ENCODE measurements at places on chromosomes 2 and 18.

GRCh38 chr2:14125624-14126293, 506.8 kb upstream of the LRATD1 start:
- no peak for DNase-seq

DNA sequence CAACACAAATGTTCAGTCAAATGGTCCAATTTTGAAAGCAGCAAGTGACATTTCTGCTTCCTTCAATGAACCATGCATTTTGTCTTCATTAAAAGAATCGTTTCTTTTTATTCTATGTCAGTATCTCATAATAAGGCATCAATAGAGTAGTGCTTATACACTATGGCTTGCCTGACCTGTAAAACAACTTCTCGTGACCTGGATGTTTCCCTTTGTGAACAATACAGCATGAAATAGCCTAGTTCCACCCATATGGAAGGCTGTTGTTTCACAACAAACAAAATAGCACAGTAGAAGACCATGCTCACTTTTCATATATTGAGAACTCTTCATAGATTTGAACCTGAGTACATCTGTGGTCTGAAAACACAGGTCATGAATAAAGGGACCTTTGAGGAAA, 104.3 kb upstream of the PIK3C3 start:
- DNase-seq, result no peak

DNA sequence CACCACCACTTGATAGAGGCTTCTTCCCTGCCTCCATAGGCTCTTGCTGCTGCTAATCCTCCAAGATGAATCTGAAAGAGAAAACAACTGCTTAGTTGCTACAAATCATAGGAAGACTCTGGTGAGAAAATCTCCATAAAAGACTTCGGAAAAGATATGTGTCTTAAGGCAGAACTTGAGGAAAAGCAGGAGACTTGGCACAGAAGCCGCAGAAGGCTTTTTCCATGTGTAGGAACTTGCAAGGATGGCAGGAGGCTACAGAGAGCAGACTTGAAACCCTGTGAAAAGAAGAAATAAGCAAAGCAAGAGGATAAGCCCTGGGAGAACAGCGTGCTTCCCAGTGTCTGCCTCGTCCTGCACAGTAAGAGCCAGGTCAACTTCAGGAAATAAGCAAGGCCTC, 128.2 kb upstream of the NDUFV2 start:
- no peak for DNase-seq

- DNase-seq, result no peak
Measured at GRCh38 chr2:217304582-217304981, 444.7 kb upstream of the TNP1 start.

GRCh38 chr2:30492185-30492584, 45.1 kb downstream of the LCLAT1 start:
- DNase-seq, result no peak

DNA sequence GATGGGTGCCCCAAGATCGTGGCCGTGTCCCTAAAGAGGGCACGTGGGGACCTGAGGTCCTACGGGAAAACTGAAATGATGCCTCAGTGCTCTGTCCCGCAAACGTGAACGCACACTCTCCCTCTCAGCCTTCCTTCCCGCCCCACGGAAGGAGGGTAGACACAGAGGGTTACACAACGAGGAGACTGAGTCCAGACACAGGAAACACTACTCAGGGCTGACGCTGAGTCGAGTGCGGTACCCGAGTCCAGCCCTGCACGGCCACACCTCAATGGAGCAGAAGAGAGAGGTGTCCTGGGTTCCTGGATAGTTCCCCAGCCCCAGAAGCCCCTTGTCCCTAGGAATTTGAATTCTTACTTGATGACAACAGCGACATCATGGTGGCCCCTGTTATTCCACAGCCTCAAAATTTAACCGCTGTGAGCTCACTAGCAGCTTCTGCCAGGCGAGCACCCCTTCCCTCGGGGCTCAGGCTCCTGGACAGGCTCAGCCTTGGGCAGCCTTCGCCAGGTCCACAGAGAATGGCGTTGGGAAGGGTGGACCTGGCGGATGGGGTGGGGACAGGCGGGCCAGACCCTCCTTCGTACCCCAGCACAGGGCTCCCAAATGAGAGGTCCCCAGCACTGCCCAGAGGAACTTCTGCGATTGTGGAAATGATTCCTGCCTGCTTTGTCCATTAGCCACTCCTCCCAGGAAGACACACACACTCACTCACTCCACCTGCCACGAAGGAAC, 980 bp upstream of the RNPEPL1 start:
- peak; percentile 66 for DNase-seq

DNA sequence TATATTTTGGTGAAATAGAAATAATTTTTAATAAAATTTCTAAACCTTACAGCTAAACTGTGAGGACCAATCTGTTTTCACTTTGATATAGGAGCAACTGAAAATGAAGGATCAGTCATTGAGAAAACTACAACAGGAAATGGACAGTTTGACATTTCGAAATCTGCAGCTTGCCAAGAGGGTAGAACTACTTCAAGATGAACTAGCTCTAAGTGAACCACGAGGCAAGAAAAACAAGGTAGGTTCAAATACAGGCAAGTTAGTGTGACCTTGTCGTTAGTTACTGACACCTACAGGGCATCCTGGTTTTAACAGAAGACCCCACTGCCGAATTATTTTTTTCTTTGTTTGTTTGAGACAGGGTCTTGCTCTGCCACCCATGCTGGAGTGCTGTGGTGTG, 75.5 kb upstream of the STON1 start:
- DNase-seq, result no peak

- no peak for DNase-seq
Measured at GRCh38 chr2:188601927-188602326, 310.3 kb downstream of the GULP1 start.

- DNase-seq, result no peak
Measured at GRCh38 chr2:151959238-151959637, 131.0 kb upstream of the ARL5A start.

DNA sequence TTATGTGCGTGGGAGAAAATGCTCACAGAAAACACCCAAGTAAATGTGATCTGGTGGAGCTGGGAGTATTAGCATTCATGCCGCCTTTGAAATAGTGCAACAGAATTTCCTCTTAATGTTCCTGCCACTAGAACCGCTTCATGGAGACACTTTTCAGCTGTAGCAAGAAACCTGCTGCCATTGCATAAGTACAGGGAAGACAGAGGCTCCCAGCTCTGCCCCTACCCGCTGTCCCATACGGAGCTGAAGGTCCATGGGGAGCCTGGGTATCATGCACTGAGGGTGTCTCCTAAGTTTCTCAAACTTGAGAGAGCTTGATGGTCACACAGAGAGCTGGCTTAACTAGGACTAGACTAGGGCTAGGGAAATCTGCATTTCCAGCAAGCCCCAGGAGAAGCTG, 49.6 kb downstream of the CRIM1 start:
- DNase-seq, result no peak

GRCh38 chr18:47595831-47596501, 334.5 kb downstream of the SMAD2 start:
- peak; percentile 59 for DNase-seq

DNA sequence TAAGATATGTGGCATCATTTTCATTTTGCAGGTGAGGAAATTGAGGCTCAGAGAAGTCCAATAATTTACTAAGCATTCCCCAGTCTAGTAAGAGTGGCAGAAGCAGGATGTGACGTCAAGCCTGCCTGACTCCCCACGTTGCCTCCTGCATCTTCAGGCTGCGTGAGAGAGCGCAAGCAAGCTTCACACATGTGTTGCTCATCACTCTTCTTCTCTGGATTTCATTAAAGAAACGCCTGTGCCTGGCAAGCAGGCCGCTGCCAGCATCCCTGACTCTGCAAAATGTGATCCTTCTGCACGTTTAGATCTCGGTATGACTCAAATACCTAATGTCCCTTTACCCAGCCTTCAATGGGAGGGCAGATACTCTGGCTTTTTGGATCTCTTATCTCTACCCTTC, 96.8 kb downstream of the PRKCE start:
- DNase-seq, result no peak

GRCh38 chr2:77831898-77832297, 309.7 kb upstream of the LRRTM4 start:
- DNase-seq, result no peak

DNA sequence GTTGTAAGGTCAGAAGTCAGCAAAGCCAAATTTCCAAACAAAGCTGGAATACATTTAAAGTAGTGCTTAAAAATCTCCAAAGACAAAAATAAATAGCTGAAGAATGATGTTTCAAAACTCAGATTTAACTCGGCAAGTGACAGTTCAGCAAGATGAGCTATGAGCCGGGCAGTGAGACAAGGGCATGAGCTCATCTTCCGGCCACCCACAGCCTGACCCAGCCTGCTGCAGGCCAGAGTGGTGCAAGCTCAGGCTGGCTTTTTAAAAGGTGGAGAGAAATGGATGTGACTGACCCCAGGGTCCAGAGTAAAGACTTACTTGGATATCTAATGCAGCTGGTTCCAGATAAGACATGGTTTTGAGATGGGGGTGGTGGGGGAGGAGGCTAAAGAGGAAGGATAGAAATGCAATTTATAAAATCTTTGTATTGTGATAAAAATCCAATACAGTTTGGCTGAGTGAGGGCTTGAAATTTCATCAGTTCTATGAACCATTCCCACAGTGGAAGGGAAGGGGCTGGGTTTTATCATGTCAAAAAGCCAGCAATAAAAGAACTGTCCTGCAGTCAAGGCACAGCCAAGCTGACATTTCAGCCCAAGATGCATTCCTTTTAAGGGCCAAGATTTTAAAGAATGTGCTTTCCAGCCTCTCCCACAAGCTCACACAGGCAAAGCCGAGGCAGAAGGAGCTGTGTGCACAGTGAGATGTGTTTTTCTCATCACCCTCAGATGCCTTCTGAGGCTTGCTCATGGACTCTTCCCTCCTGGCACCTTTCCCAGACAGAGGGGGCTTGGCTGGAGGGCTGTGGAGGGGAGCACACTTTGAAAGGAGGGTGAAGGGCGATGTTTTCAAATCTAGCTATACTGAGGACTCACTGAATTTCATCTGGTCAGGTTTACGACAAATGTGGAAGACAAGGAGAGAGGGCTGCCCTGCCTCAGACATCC, 97.9 kb upstream of the KLHL29 start:
- DNase-seq, result no peak

DNA sequence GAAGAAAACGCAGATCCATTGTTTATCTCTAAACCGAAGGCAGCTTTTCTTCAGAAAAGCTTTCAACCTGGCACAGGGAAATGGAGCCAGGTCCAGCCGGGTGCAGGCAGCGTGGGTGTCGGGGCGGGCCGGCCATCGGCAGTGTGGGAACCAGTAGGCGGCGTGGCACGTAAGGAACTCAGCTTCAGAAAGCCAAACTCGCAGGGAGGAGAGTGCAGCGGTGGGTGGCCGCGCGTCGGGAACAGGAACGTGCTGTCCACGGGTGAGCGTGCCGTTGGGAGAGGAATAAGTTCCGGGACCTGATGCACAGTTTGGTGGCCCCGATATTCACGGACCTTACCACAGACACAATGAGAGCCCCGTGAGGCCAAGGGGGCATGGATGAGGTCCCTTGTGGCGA, 270.4 kb downstream of the TWIST2 start:
- DNase-seq, result no peak

GRCh38 chr18:23538870-23539269, 35.6 kb downstream of the RMC1 start:
- no peak for DNase-seq

GRCh38 chr18:3037423-3037915, 24.5 kb upstream of the LPIN2 start:
- DNase-seq, result no peak

DNA sequence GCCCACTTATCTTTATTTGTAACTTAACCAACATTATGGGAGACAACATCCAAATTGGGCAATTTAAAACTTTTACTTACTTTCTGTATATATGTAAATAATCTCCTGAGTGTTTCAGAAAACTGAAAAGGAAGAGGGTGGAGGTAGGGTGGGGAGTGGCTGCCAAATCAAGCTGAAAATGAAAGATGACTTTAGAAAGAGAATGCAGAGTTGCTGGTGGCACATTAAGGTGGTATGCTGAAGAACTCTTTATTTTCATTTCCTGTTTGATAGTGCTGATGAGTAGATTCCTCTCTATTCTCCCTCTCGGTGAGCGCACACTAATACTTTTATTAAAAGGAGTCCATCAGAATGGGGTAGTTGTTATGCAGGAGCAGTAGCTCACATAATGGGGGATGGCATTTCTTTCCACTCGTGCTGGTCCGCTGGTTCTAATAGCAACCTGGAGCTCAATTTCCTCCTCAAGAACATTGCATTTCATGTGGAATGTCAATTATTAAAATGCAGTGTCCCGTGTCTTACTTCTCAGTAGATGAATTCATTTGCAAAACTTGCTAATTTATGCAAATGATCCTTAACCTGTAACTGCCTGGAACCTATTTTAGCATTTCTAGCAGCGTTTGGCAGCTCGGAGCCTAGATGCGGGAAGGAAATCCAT, 466.9 kb upstream of the HNRNPA3 start:
- no peak for DNase-seq

- DNase-seq, result no peak
Measured at GRCh38 chr2:100247256-100248043, 74.9 kb downstream of the LONRF2 start.

DNA sequence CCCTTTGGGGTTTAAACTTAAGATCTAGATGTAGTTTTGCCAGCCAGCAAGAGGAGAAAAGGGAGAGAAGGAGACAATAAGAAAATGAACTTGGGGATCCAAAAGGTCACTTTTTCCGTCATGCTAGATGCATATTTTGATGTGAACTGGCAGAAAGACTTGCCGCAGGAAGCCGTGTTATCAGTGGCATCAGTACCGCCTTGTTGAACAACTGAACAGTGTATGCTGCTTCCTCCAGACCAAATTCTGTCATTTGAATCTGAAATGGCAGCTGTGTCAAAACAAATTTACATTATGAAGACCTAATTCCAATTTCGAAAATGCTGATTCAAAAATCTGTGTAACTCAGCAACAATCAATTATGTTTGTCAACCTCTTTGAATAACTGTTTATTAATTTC, 42.1 kb downstream of the TMEM200C start:
- no peak for DNase-seq

DNA sequence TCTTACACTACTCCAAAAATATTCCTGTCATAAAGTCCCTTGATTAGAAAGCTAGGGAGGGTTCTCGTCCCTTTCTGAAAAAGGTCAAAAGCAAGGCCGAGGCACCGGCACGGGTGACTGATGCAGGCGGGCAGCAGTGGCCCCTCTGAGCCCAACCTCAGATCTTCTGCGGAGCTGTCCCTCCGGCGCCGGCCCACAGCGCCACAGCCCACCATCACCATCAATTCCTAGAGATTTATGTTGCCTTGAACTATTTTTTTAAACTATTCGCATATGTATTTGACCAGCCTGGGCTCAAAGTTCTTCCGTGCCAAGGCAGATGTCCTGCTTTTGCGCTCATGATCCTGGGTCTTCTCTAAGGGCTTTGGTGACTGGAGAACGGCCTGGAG, 26.8 kb downstream of the PRELID3A start:
- DNase-seq, result no peak

DNA sequence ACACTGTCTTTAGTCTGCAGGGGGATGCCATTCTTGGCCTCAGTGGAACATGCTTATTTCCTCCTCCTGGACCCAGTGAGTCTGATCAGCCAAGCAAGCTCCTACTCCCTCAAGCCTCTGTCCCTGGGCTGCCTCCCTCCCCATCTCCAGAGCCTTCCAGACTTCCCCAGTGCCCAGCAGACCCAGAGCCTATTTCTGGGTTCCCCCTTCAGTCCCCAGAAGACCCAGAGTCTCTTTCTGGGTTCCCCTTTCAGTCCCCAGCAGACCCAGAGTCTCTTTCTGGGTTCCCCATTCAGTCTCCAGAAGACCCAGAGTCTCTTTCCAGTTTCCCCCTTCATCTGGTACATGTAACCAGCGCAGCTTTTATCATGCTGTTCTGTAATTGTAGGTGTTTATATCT, 17.0 kb upstream of the PKDCC start:
- no peak for DNase-seq

GRCh38 chr2:192007581-192008228, 160.8 kb upstream of the CAVIN2 start:
- DNase-seq, result no peak
